ENCODE measurements at places on chromosomes 7 and 10.
A peak's percentile ranks its signal among the peaks of the same experiment; 100 is the strongest.

- DNase-seq = no peak
These were observed 25.1 kb upstream of the UBE3C start for GRCh38 chr7:157113607-157114006.

DNA sequence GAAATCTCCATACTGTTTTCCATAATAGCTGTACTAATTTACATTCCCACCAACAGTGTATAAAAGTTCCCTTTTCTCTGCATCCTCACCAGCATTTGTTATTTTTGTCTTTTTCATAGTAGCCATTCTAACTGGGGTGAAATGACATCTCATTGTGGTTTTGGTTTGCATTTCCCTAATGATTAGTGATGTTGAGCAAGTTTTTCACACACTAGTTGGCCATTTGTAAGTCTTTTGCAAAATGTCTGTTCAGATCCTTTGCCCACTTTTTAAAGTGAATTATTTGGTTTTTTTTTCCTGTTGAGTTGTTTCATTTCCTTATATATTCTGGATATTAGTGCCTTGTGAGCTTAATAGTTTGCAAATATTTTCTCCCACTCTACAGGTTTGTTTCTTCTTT lies 101.0 kb upstream of the NFE2L3 start:
- no peak for DNase-seq

DNA sequence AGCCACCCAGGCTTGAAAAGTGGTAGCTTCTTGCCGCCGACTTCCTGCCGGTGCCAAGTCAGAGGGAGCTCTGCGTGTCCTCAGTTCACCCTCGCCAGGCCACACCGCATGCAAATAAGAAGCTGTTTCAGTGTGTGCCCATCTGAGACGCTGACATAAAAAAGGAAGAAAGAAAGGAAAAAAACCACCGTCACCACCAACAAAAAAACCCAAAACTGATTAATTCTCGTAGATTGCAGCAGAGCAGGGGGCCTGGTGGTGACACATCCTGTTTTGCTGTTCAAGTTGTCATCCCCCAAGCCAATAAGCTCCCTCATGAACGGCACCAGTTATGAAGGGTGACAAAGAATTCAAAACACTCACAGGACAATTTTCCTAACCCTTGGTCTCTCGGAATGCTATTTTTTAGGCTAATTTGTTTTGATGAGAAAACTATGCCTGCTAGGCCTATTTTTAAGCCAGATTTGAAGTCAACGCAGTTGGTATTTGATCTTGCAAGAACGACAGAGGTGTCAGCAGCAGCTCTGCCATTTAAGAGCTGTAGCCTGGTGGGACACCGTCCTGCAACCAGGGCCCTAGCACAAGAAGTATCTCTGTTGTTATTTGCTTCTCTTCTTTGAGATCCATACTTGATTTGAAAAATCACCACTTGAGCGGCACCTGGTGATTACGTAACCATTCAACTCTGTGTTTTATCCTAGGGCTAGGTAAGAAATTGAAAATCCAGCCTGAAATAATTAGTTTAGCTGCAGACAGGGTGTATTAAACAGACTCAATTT lies 145.6 kb downstream of the PFKFB3 start:
- DNase-seq = peak; percentile 50

DNA sequence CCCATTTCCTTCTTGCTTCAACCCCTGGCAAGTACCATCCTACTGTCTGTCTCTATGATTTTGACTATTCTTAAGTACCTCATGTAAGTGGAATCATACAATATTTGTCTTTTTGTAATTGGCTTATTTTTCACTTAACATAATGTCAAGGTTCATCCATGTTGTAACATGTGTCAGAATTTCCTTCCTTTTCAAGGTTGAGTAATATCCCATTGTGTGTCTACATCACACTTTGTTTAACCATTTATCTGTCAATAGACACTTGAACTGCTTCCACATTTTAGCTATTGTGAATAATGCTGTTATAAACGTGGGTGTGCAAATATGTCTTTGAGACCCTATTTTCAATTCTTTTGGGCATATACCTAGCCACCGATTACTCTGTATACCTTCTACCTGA lies 14.0 kb upstream of the CDK14 start:
- no peak for DNase-seq

DNA sequence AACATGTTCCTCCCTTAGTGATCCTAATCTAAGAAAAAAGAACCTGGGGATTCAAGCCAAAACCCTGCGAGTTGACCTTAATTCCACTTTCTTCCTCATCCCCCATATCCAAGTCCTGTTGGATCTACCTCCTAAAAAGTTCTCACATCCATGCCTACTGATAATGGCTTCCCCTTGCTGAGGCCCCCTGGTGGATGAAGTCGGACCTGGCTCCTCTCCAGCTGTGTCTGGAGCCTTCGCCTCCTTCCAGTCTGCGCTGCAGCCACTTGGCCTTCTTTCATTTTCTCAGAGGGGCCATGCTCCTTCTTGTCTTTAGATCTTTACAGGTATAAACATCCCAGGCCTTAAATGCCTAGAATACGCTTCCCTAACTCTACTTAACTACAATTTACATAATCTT lies 8.1 kb downstream of the PDE1C start:
- no peak for DNase-seq

GRCh38 chr7:45165857-45166256 lies 8.3 kb downstream of the RAMP3 start:
- DNase-seq = no peak

DNA sequence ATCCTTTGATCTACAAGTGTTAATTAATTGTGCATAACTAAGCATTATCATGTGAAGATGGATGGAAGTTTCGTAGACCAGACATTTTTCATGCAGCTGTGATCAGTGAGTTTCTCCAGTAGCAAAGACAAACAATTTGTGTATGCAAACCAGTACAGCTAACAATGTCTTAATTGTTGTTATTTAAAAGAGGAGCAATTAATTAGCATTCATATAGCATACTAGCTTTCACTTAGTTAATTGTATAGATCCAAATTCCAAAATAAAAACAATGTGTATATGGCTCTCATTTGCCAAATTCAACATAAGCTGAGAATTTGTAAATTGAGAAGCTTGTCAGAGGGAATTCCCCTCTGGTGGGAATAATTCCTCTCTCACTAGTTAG lies 22.6 kb upstream of the PRKCQ start:
- no peak for DNase-seq

DNA sequence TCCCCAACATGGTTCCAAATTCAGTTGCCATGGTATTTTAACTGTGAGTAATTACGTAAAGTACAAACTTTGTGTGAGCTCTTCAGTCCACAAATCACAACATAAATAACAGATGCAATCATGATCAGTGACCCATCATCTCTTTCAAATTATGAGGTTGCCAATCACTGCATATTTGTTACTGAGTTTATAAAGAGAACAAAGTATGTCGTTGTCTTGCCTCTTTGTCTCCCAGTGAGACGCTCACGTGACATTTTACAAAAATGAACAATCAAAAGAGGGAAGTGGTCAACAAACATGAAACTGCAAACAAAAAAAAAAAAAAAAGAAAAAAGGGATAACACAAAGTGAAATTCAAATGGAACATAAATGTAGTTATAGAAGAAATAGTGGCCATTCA lies 122.7 kb upstream of the PDSS1 start:
- no peak for DNase-seq

- no peak for DNase-seq
These were observed 362.3 kb upstream of the MTPN start for GRCh38 chr7:136339464-136339863.

DNA sequence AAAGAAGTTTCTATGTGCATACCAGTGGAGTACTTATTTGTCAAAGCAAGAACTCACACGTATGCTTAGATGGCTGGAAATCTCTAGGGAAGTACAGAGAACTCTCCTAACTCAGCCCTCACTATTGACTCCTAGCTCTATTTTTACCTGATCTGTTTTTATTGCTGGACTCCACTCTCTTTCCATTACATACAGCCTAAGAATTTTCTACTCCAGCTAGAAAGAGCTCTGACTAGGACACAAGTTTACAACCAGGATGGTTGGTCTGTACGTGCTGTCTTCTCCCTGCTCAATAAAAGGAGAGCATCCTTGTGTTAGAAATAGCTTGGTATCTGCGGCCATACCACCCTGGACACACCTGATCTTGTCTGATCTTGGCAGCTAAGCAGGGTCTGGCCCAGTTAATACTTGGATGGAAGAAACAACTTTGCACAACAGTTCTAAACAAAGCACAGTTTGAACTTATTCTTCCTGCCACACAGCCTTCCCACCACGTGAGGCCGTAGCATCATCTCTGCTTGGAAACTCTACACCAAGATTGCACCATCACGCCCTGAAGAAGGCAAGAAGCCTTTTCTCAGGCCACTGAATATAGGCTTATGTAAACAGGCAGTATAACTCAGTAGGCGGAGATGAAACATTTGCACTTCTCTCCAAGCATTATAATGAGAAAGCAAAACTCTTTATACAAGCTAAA lies 50.7 kb downstream of the KCNMA1 start:
- no peak for DNase-seq

GRCh38 chr10:44761076-44761475 lies 150.1 kb upstream of the TMEM72 start:
- DNase-seq = no peak

- DNase-seq = no peak
These were observed 93.6 kb upstream of the COL1A2 start for GRCh38 chr7:94301024-94301586.

GRCh38 chr10:60098677-60099601 lies 192.6 kb upstream of the CCDC6 start:
- no peak for DNase-seq

- DNase-seq = no peak
These were observed 105.7 kb downstream of the ST8SIA6 start for GRCh38 chr10:17348501-17349349.

GRCh38 chr7:105796365-105796764 lies 80.0 kb downstream of the ATXN7L1 start:
- DNase-seq = no peak

DNA sequence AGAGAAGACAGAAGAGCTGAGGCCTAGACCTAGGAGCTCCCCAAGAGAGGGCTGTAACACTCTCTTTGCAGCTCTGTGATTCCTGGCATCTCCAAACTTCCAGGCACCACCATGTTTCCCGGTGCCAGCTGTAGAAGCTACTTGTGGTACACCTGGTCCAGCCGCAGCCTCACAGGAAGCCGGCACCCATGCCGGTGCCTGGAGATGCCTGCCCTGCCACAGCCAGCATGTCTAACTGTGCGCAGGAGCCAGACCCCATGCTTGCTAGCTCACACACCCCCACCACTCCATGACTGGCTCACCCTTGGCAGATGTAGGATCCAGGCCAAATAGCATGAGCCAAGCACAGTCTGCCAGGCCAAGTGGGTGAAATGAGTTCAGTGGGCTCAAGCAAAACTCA lies 211.7 kb upstream of the GNAI1 start:
- DNase-seq = no peak

DNA sequence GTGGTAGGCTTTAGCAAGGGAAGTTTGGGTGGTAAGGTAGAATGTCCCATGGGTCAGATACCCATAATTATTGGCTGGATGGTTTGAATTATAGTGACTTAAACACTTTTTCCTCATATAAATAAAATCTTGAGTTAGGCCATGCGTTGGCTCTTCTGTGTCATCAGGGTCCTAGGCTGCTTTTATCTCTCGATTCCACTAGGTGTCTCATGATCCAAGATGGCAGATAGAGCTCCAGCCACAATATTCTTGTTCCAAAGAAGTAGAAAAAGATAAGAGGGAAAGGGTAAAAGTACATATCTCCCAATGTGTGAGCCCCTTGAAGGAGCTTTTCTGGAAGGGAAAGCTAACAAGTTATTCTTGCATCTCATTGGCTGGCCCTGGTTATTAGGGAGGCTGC lies 144.7 kb downstream of the GRK5 start:
- DNase-seq = no peak

- no peak for DNase-seq
These were observed 691.8 kb downstream of the NXPH1 start for GRCh38 chr7:9125246-9125645.

DNA sequence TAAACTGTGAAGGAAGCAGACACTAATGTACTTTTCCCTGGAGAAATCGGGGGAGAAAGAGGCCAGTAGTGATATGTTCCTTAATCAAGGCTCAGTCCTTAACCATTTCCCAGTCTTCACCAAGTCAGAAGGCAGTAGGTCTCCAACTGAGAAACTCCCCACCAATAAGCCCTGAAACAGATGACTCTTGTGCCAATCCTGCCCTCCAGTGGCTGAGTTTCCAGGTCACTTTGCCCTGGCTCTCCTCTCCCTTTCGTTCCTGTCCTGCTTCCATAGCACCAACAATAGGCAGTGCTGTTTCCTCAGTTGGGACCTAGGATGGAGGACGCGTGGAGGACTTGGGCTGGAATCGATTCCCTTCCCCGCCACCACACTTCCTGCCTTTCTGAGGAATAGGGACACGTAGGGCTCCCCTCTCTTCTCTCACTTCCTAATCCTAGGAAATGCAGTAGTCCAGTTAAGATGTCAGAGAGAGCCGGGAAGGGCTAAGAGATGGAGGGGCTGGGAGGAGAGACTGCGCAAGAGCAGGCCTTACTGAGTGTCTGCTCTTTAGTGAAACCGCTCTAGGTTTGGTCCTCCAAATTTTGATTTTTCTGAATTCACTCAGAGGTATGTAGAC lies 23.4 kb downstream of the ATOH7 start:
- no peak for DNase-seq

- no peak for DNase-seq
These were observed at the start of gene CCM2 for GRCh38 chr7:45000093-45001032. CCM2 (plus strand) TSS chr7:45000201; CDS start chr7:45000334, 133 bp downstream.

DNA sequence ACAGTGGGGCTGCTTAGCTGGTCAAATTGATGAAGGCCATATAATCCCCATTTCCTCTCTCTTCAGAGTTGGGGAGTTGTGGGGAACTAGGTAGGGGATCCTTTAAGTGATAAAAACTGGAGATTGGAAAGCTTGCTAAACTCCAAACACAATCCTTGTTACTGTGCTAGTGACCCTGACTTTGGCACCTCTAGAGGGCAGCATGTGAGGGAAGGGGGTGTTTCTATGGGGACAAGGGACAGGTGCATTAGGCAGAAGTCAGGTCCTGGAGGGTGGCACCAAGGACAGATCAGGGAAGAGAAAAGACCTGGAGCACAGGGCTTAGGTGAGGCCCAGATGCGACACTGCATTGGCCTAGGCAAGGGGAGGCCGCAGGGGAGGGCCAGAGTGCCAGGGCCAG lies 66.9 kb downstream of the CDHR3 start:
- DNase-seq = no peak
